ENCODE measurements at places on chromosomes 1 and 21. TPM values are rescaled to one million over a fixed set of nuclear protein-coding genes. Genes with fewer than 3 reads are reported as not detected.

GRCh38 chr1:56795870-56796269 lies 23.3 kb downstream of the FYB2 start:
- no peak overlapping the region for H3K27ac ChIP-seq
- H3K4me3 ChIP-seq: no peak overlapping the region
- H3K36me3 ChIP-seq: no peaks in the 10 kb centered on the region
- H3K4me1 ChIP-seq: no peaks in the 10 kb centered on the region

GRCh38 chr21:43743947-43744346 lies 25.0 kb downstream of the PDXK start:
- no peak for DNase-seq
- peaks cover 10% of the 10 kb centered on the region for H3K36me3 ChIP-seq
- H3K27ac ChIP-seq: no peak overlapping the region
- H3K4me1 ChIP-seq: peaks cover 5% of the 10 kb centered on the region

GRCh38 chr21:45108808-45109781 lies 34.7 kb downstream of the ADARB1 start:
- no peak for DNase-seq
- H3K27ac ChIP-seq: no peak overlapping the region
- peaks cover 75% of the 10 kb centered on the region for H3K4me1 ChIP-seq
- peaks cover 6% of the 10 kb centered on the region for H3K36me3 ChIP-seq

GRCh38 chr1:75338616-75339483 lies 204.7 kb downstream of the LHX8 start:
- H3K27ac ChIP-seq: no peak overlapping the region
- no peaks in the 10 kb centered on the region for H3K36me3 ChIP-seq
- no peak for DNase-seq
- H3K27me3 ChIP-seq: no peaks in the 10 kb centered on the region
- no peak overlapping the region for H3K4me3 ChIP-seq
- H3K4me1 ChIP-seq: no peaks in the 10 kb centered on the region

DNA sequence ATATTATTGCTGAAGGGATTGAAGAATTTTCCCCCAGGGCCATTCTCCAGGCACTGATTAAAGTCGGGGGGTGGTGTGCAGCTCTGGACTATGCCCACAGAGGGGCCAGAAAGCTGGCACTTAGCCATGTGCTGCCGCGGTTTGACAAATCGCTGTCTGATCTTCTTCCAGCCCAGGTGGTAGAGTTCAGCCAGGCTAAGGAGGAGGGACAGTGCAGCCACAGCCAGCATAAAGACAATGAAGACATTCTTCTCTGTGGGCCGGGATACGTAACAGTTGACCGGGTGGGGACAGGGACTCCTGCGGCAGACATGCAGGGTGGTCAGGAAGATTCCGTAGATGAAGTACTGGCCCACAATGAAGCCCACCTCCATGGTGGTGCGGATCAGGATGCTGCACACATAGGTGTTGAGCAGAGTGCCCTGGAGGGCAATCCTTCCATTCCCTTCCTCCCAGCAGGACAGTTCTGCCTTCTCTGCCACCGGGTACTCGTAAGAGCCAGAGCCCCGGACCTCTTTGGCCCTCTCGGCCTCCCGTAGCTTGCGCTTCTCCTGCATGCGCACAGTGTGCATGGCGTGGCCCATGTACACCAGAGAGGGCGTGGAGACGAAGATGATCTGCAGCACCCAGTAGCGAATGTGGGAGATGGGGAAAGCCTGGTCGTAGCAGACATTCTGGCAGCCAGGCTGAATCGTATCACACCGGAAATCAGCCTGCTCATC lies 1.9 kb downstream of the GJA5 start:
- no peak overlapping the region for H3K4me3 ChIP-seq
- DNase-seq: no peak
- H3K27me3 ChIP-seq: no peaks in the 10 kb centered on the region
- no peak overlapping the region for H3K27ac ChIP-seq
- no peaks in the 10 kb centered on the region for H3K36me3 ChIP-seq

DNA sequence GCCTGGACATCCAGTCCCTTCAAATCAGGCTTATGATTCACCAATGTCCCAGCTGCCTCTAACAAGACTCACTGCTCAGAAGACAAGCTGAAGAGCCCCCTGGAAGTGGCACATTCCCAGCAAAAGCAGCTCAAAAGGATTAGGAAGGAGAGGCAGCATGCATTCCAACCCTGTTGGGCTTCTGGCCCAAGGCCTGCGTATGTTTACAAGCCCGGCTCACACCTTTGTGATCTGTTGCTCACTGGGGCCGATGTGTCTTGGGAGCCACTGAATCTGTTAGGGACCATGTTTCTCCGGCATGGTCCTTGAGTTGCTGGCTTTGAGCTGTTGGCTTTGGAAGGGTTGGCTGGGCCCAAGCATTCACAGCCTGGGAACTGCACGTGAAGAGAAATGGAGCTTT lies 81.2 kb upstream of the C1orf174 start:
- no peak overlapping the region for H3K27ac ChIP-seq
- no peaks in the 10 kb centered on the region for H3K4me1 ChIP-seq
- no peak for DNase-seq
- H3K27me3 ChIP-seq: no peaks in the 10 kb centered on the region
- no peak overlapping the region for H3K4me3 ChIP-seq

GRCh38 chr21:19022978-19023377 lies 619.4 kb upstream of the TMPRSS15 start:
- no peaks in the 10 kb centered on the region for H3K4me1 ChIP-seq
- no peaks in the 10 kb centered on the region for H3K27me3 ChIP-seq
- DNase-seq: no peak
- no peak overlapping the region for H3K27ac ChIP-seq
- no peak overlapping the region for H3K4me3 ChIP-seq
- H3K36me3 ChIP-seq: no peaks in the 10 kb centered on the region

GRCh38 chr1:93649231-93649630 lies 32.4 kb downstream of the BCAR3 start:
- H3K4me1 ChIP-seq: no peaks in the 10 kb centered on the region
- peaks cover 22% of the 10 kb centered on the region for H3K27me3 ChIP-seq
- H3K36me3 ChIP-seq: no peaks in the 10 kb centered on the region
- H3K27ac ChIP-seq: no peak overlapping the region

- H3K4me1 ChIP-seq: no peaks in the 10 kb centered on the region
- H3K36me3 ChIP-seq: no peaks in the 10 kb centered on the region
- H3K27ac ChIP-seq: no peak overlapping the region
- no peak for DNase-seq
These were observed 124.6 kb downstream of the KIF26B start for GRCh38 chr1:245279346-245279745.

DNA sequence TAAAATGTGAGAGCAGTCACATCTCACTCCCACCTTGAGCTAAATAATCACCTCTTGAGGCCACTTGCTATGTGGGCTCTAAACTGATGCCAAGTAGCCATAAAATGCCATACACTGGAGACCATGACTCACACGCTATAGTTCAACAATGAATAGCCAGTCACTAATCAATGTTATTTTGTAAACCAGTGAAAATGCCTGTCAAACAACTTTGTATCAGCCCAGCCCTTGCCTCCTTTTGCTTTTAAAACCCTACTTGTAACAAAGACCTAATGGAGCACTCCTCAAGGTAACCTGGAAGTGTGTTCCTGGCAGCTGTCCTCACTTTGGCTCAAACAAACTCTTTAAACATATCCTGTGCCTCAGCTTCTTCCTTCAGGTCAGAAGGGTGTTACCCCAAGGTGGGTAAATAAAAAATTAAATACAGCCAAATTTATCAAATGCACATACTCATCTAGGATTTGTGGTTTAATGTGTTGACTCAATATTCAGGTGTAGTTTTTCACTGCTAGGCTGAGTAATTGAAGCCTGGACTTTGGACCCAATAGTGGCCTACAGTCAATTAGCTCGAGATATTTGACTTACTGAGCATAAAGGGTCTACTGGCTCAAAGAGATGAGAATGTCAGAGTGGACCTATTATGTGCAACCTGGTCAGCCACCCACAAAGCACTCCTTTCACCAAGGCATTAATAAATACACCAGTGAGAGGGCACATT lies 154.3 kb downstream of the COQ8A start:
- no peaks in the 10 kb centered on the region for H3K4me1 ChIP-seq
- no peak overlapping the region for H3K4me3 ChIP-seq
- no peaks in the 10 kb centered on the region for H3K27me3 ChIP-seq

DNA sequence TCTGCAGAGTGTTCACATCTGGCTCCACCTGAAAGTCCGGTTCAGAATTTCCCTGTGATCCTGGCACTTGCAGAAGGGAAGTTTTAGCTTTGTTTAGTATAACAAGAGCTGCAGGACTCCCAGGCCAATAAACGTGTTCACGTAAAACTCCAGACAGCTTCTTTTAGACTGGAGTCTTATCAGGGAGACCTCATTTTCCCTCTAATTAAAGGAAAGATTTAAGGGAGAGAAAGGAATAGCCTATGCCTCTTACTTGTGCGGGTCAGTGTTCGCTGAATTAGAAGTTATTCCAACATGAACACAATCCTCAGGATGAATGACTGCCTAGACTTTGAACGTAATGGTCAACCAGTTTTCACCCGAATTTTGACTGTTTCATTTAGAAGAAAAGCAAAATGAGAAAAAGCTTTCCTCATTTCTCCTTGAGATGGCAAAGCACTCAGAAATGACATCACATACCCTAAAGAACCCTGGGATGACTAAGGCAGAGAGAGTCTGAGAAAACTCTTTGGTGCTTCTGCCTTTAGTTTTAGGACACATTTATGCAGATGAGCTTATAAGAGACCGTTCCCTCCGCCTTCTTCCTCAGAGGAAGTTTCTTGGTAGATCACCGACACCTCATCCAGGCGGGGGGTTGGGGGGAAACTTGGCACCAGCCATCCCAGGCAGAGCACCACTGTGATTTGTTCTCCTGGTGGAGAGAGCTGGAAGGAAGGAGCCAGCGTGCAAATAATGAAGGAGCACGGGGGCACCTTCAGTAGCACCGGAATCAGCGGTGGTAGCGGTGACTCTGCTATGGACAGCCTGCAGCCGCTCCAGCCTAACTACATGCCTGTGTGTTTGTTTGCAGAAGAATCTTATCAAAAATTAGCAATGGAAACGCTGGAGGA lies 202.1 kb upstream of the SGIP1 start:
- H3K36me3 ChIP-seq: peaks cover 11% of the 10 kb centered on the region
- peak overlapping the region; percentile 95 for H3K27ac ChIP-seq
- peaks cover 60% of the 10 kb centered on the region for H3K4me1 ChIP-seq
- H3K27me3 ChIP-seq: no peaks in the 10 kb centered on the region

GRCh38 chr21:15823486-15824150 lies 93.8 kb downstream of the USP25 start:
- no peak overlapping the region for H3K4me3 ChIP-seq
- peaks cover 21% of the 10 kb centered on the region for H3K4me1 ChIP-seq
- no peak for DNase-seq
- H3K27me3 ChIP-seq: no peaks in the 10 kb centered on the region

- H3K4me3 ChIP-seq: peak overlapping the region; percentile 73
- H3K4me1 ChIP-seq: peaks cover 48% of the 10 kb centered on the region
- peak overlapping the region; percentile 73 for H3K27ac ChIP-seq
These were observed 7.5 kb downstream of the MX2 start for GRCh38 chr21:41369105-41369919.

GRCh38 chr1:80217377-80217986 lies 1211.0 kb upstream of the ADGRL4 start:
- no peak overlapping the region for H3K27ac ChIP-seq
- H3K4me1 ChIP-seq: no peaks in the 10 kb centered on the region
- no peak overlapping the region for H3K4me3 ChIP-seq
- H3K36me3 ChIP-seq: no peaks in the 10 kb centered on the region

GRCh38 chr1:205986292-205986691 lies 16.9 kb downstream of the RAB7B start:
- no peak overlapping the region for H3K4me3 ChIP-seq
- H3K36me3 ChIP-seq: no peaks in the 10 kb centered on the region
- no peak for DNase-seq
- H3K27ac ChIP-seq: no peak overlapping the region
- H3K27me3 ChIP-seq: peaks cover 5% of the 10 kb centered on the region
- H3K4me1 ChIP-seq: no peaks in the 10 kb centered on the region

- peaks cover 15% of the 10 kb centered on the region for H3K27me3 ChIP-seq
- H3K27ac ChIP-seq: no peak overlapping the region
- H3K36me3 ChIP-seq: no peaks in the 10 kb centered on the region
- H3K4me1 ChIP-seq: peaks cover 7% of the 10 kb centered on the region
- H3K4me3 ChIP-seq: no peak overlapping the region
These were observed 73.1 kb upstream of the GJB5 start for GRCh38 chr1:34681480-34682451.

GRCh38 chr1:121516234-121516967 lies 331.6 kb downstream of the SRGAP2C start:
- H3K4me1 ChIP-seq: peaks cover 78% of the 10 kb centered on the region
- H3K27ac ChIP-seq: peak overlapping the region; percentile 87
- no peaks in the 10 kb centered on the region for H3K27me3 ChIP-seq

GRCh38 chr1:36595921-36596320 lies 113.2 kb upstream of the CSF3R start:
- H3K27me3 ChIP-seq: peaks cover 9% of the 10 kb centered on the region
- H3K36me3 ChIP-seq: no peaks in the 10 kb centered on the region
- no peak overlapping the region for H3K27ac ChIP-seq
- DNase-seq: no peak

- DNase-seq: no peak
- no peak overlapping the region for H3K4me3 ChIP-seq
- H3K4me1 ChIP-seq: no peaks in the 10 kb centered on the region
- H3K36me3 ChIP-seq: no peaks in the 10 kb centered on the region
- H3K27ac ChIP-seq: no peak overlapping the region
- peaks cover 3% of the 10 kb centered on the region for H3K27me3 ChIP-seq
These were observed 18.1 kb upstream of the AK5 start for GRCh38 chr1:77263708-77264107.

DNA sequence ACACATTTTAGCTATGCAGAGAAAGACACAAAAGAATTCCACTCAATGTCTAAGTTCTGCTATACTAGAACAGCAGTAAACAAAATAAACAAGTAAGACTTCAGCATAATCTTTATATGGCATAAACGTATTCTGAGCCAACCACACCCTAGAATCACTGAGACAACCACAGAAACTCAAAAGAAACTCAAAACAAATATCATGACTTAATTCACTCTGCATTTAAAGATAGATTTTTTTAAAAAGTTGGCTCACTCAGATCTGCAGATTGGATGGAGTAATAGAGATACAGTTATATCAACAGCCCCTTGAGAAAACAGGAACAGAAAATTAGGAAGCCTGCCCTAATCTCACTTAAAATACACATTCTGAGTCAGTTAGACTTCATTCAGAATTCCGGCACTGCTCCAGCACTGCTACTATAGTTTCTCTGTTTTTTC lies 95.0 kb downstream of the COL24A1 start:
- H3K27ac ChIP-seq: no peak overlapping the region
- H3K36me3 ChIP-seq: no peaks in the 10 kb centered on the region
- H3K4me3 ChIP-seq: no peak overlapping the region
- H3K4me1 ChIP-seq: no peaks in the 10 kb centered on the region

DNA sequence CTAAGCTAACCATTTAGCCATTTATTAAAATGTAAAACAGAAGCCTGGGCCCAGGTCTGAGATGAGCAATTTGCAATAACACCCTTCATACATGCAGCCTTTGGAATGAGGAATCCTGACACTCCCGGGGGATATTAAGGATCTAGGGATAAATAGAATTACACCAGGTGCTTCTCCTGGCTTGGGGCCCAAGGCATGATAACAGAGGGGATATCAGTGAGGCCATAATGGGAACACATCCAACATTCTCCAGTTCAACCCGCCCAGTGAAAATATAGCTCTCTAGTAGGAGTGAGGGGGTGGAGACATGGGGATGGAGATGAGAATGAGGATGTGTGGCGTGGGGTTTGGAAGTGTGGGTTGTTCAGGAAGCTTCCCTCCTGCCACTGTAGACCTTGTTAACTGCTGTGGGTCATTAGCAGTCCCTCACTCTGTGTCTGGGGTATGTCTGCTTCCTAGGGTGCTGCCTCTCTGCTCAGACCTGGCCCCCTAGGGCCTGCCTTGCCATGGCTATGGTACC lies 57.9 kb upstream of the KANK4 start:
- peaks cover 6% of the 10 kb centered on the region for H3K27me3 ChIP-seq
- no peak overlapping the region for H3K27ac ChIP-seq
- DNase-seq: no peak
- no peak overlapping the region for H3K4me3 ChIP-seq
- no peaks in the 10 kb centered on the region for H3K4me1 ChIP-seq

CNN3 gene
- 1.9 TPM for total RNA-seq

CNR2 gene
- not detected for total RNA-seq

HSD3B2 gene
- total RNA-seq: not detected

Data from activated T-helper 1 cell treated with anti-CD3 and anti-CD28 coated beads, Interleukin-12 subunit alpha, Interleukin-12 subunit beta, Interleukin-2, Interleukin-4 antibody, amounts not matched to agents 30 ng/mL and 10 ng/mL and 1 ng/mL, durations not matched to agents 14 hours and 24 hours and 36 hours (primary cell).